CD4-positive, alpha-beta T cell treated with Interleukin-17A for 4 hours (primary cell): ENCODE measurements at places on chromosomes 3 and 15.

- DNase-seq = no peak
Measured at GRCh38 chr15:42141246-42141645, 15.2 kb downstream of the PLA2G4F start.

GRCh38 chr15:69838994-69839393 is 258.7 kb downstream of the TLE3 start:
- DNase-seq = no peak

GRCh38 chr15:99956022-99956775 is 223.0 kb upstream of the LYSMD4 start:
- DNase-seq = no peak

DNA sequence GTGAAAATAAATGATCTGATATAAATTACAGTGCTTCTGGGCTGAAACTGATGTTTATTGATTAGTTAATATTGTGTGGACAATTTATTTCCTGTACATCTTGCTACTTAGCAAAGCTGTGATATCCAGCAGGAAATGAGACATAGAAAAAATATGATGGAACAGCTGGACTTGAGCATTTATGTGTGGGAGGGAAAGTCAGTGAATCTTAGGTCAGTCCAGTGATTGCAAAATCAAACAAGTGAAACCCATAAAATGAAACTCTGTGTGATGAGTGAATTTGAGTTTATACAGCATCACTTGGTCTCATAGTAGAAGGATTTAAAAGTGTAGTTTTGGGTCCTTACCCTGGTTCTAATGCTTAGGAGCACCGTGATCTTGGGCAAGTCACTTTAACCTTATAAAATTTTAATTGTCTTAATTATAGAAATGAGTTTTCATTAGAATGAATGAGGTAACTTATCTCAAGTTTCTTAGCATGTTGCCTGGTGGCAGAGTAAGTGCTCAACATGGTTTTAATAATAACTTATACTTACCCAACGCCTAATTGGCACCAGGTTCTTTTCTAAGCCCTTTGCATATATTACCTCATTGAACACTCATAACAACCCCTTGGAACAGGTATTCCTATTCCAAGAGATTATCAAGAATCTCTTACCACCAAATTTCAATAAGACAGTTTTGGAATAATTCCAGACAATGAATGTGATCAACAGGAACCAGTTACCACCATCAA is 194.6 kb downstream of the ADAMTSL3 start:
- no peak for DNase-seq

- no peak for DNase-seq
Measured at GRCh38 chr3:59782664-59783063, 732.8 kb upstream of the CFAP20DC start.

- DNase-seq = no peak
Measured at GRCh38 chr15:69141833-69142232, 18.6 kb upstream of the GLCE start.

- DNase-seq = no peak
Measured at GRCh38 chr3:108182339-108182738, 39.9 kb downstream of the IFT57 start.

DNA sequence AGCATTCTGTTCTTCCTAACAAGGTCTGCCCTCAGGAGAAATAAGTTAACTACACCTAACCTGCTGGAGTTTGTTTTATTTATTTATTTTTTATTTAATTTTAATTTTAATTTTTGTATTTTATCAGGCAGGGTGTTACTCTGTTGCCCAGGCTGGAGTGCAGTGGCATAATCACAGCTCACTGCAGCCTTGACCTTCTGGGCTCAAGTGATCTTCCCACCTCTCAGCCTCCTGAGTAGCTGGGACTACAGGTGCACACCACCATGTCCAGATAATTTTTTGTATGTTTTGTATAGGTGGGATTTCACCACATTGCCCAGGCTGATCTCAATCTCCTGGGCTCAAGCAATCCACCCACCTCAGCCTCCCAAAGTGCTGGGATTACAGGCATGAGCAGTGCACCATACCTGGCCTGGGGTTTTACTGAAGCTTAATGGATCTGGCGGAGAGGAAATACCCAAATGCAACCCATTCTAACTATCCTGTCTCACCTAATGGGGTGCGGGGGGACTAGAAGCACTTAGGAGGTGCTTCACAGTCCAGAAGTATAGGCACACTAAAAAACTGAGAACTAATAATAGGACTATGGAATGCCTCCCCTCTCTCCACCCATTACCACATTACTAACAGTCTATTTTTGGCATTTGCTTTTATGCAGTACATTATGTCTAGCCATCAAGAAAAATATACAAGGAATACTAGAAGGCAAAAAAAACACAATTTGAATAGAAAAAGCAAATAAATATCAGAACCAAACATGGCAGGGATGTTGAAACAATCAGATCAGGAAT is 61.4 kb downstream of the TTBK2 start:
- no peak for DNase-seq

GRCh38 chr3:157176934-157177333 is 17.0 kb upstream of the CCNL1 start:
- DNase-seq = no peak

GRCh38 chr15:79372428-79372827 is 59.7 kb upstream of the MINAR1 start:
- no peak for DNase-seq

DNA sequence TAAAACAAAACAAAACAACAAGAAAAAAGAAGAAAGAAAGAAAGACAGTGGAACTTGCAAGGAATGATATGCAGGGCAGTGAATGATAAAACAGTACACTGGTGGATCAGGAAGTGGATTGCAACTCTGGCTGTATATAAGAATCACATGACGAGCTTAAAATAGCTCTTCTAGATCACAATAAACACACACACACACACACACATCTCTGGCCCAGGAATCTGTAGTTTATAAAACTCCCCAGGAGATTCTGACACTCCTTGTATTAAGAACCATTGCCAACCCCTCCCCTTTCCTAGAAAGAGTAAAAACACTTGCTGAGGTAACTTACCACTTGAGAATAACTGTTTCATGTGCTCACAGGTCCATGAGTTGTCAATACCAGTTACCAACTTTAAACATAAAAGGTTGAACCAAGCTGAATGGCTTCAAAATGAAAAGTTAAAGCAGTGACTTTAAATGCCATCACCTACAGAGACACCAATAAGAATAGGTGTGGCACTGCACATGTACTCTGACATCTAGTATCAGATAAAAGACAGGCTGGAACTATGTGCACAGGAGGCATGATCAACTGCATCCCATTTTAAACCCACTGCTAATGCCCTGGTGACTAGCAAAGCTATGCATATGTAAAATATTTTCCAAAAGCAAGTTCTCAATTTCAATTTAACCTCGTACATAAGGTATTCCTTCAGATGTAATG is 3.9 kb downstream of the CPOX start:
- no peak for DNase-seq

DNA sequence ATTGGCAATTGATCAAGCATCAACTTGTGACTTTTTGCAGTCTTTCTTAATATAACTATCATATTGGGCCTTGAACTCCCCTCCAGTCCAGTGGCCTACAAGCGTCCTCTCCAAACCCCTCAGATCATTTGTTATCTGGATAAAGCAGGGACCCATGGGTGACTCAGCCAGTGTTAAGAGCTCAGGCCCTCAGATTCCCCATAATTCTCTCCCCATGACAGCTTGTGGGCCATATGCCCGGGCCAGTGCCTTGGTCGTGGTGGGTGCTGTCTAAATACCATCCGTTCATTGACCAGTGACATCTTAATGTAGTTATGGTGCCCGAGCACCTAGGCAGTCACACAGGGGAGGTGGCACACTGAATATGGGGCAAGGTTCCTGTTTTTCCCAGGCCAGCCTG is 18.1 kb downstream of the MCF2L2 start:
- DNase-seq = no peak

DNA sequence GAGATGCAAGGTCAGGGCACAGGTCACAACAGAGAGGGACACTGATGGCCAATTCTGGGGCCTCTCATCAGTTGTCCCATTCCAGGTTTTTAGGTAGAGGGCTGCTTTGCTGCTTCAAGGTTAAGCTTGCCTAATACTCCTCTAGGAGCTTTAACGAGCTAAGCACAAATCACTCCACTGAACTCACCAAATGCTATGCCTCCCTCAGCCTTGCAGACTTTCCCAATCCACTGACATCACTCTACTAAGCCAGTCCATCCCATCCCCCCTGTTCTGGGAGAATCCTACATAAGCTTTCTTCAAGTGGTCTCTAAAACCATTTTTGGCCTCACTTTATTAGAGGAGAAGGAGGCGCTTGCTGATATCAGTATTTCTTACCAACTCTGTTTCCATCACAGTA is 24.8 kb upstream of the PDCD6IP start:
- no peak for DNase-seq

DNA sequence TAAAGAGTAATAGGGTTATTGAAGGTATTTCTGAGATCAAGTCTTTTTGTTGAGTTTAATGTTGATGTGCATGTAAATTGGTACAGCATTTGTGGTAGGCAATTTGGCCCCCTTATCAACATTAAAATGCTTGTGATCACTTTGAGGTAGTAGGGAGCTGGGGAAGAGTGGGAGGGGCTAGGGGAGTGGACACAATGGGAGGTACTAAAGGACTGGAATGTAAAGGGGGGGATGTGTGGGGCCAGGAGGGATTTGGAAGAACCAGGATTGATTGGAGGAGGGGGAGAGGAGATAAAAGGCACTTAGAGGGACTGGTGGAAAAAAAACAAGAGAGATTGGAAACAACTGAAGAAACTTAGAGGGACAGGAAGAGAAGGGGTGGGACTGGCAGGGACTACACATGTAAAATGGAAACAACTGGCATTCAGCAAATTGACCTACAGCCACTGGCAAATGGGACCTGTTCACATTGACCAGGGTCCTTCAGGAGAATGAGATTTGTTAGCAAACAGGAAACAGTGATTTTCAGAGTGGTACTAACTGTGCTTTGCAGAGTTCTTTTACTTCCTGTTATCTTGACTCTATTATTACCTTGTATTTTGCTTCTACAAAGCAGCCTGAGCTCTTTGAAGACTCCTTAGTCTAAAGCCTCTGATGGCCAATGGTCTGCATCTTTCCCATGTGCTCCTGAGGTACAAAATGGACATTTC is 47.8 kb upstream of the ZBTB38 start:
- DNase-seq = no peak

- no peak for DNase-seq
Measured at GRCh38 chr3:190432216-190432615, 17.5 kb downstream of the TMEM207 start.

DNA sequence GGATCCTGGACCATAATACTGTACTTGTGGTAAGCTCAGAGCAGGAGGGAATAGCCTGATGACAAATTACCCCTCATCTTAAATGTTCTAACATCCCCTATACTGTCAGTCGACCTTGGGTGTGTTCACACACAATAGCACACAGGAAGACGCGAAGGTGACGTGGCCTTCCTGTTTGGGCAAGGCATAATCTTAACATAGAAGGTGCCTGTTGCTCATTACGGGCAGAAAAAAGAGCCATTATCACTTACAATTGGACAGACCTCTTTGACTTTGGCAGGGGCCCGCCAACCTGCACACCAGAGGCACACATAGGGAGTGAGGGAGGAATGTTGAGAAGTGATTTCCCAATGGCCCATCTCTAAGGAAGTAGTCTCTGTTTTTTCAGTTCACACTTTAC is 144.2 kb downstream of the ANO10 start:
- peak; percentile 81 for DNase-seq

DNA sequence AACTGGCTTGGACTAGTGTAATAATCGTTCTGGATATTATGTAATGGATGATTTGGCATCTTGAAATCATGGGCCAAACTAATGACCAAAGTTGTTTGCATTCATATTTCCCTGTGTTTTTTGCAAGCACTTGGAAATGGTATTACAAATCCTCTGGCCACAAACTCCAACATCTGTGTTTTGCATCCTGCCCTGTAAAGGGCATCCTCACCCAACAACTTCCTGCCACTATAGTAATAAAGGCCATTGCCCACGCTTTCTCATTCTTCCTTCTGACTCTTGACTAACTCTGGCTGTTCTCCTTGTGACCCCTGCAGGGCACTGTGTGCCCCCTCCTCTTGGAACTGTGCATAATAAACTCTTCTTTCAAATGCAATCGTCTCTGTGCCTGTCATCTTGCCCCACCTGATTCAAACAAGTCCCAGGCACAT is 25.4 kb upstream of the PSMD6 start:
- DNase-seq = no peak

DNA sequence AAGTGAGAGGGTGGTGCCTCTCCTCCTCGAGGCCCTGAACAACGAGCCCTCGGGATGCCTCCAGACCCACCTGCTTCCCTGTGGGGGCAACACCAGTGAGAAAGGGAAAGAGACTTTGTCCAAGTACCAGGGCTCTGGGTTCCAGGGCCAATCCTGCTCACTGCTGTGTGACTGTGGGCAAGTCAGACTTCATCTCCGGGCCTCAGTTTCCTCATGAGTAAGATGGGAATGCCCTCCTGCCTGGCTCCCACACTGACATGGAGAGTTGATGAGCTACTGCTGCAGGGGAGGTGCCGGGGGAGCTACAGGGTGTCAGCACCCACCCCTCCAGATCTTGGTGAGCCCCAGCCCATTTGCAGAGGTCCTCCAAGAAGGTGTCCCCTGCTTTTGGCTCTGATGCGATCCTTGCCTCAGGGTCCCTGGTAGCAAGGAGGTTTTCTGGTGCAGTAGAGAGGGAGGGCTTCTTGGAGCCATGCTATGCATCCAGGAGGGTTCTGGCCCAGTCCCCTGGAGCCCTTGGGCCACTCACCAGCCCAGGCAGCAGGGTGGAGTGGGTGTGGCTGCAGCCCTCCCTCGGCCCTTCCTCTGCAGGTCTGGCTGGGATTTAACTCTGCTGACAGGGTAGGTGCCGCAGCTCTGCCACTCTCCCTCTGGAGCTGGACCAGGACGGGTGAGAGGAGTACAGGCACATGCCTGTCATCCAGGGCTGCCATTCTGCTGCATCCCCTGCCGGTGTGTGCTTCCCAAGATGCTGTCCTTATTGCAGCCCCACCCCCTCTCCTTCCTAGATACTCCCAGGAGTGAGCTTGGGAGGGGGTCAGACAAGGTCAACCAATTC is 26.9 kb downstream of the LOXL1 start:
- DNase-seq = no peak

DNA sequence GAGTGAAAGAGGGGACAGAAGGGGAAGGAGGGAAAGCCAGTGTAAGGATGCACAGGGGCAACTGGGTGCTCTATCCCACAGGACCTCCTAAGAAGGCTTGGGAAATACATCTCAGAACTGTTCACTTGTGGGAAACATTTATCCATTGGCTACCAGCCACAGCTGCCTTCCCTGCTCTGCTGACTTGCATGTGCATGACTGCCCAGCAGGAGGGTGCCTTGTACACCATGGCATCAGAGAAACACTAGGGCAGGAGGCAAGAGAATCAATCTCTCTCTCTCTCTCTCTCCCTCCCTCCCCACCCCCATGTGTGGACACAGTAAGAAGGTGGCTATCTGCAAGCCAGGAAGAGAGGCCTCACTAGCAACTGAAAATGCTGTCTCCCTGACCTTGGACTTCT is 62.9 kb upstream of the ZBTB38 start:
- DNase-seq = no peak

DNA sequence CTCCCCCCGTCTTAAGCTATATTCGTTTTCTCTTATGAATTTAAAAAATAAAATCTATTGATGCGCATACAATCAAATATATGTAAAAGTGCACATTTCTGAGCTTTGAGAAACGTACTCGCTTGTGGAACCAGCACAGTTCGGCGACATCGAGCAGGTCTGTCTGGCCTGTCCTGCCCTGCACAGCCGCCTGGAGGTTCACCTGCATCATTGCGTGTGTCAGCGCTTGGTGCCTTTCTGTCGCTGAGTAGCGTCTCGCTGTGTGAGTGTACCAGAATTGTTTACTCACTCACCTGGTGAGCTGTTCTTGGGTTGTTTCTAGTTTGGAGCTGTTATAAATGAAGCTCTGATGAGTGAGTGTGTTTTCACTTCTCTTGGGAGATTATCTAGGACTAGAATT is 104.0 kb downstream of the VGLL4 start:
- DNase-seq = no peak
